Head of caudate nucleus (tissue), 42 donors: ENCODE measurements at places on chromosomes 6 and 20.

DNA sequence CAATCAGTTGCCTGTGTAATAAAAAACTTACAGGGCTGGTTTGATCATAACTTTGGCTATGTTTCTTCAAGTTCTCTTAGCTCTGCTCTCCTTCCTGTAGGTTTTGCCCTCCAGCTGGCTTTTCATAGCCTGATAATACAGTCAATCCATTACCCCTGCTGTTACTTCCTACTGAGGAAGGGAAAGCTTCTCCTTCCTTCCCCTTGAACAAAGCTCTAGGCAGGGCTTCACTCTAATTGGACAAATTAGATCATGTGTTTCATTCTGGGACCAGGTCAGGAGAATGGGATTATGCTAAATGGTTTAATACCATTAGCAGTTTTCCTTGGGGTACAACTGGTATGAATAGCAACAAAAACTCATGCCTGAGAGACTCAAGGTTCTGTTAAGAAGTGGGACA, 106.8 kb upstream of the MCHR2 start:
- DNase-seq: no peak

DNA sequence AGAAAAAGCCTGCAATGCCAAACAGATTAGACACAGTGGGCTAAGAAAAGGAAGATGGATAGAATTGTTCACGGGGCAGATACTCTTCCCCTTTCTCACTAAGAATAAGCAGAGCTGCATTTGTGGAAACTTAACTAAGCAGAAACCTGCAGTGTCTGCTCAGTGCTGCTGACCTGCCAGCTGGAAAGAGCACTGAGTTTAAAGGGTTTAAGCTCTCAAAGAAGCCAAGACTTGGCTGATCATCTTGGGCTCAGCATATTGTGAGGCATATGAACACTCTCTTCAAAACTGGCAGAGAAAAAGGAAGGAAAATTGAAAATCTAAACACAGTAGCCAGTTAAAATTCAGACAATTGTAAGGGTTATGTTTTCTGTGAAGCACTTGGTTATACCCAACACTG, 711.1 kb upstream of the EPHA7 start:
- no peak for DNase-seq

DNA sequence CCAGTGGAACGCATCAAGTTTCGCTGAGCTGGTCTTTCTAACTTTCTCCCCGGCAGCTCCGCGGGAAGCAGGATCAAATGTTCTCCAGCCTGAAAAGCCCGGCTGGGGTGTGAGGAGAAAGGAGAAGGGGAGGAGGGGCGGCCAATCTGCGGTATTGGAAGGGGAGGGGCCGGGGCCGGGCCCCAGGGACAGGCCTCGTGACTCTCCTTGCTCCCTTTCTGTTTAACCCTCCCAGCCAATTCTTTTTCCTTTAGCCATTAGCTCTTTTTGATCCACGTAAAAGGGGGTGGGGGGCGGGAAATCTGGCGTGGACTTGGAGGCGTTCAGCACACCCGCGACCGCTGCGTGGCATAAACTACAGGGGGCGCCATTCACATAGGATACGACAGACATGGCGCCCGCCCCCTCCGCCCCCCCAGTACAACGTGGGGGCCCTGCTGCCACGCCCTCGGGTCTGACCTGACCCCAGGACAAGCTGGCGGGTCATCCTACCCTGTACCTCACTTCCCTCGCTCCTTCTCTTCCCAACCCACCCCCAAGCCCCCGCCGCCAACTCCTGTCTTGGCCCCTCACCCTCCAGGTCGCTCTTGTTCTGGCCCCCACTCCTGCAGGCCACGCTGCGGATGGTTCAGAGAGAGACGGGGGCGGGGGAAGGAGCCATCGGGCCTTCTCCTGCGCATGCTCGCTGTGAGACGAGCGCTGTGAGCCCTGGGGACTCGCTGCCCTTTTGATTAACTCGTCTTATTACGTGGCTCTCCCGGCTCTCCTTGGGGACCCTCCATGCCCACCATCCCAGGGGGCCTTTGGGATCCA, 7.8 kb upstream of the MDGA1 start:
- peak; percentile 67 for DNase-seq

DNA sequence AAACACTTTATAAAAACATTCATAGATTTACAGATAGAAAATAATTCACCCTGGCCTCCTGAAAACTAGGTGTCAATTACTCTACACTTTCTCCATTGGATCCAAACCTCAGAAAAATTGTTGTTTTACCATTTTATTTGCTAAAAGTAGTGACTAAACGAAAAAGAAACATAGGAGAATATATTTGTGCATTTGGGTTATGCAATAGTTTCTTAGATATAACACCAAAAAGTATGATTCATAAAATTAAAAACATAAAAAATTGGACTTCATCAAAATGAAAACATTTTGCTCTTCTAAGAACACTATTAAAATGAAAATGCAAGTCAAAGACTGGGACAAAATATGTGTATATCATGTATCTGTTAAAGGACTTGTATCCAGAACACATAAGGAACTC, 671.3 kb downstream of the MAFB start:
- no peak for DNase-seq

DNA sequence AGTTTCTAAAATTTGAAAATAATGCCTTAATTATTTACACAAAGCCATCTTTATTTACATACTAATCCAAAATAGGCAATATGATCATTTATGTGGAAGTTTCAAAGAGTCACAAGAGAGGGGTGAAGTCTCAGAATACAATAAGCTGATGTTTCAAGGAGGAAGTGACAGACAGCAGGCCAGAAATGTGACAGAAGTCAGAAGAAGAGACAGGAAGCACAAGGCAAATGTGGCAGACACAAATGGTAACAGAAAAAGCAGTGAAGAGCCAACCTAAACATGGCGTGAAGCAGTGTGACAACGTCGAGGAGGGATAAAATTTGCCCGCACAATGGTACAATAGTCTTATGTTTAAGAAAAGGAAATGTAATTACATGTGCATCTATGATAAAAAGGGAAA, 59.8 kb downstream of the SHPRH start:
- no peak for DNase-seq

DNA sequence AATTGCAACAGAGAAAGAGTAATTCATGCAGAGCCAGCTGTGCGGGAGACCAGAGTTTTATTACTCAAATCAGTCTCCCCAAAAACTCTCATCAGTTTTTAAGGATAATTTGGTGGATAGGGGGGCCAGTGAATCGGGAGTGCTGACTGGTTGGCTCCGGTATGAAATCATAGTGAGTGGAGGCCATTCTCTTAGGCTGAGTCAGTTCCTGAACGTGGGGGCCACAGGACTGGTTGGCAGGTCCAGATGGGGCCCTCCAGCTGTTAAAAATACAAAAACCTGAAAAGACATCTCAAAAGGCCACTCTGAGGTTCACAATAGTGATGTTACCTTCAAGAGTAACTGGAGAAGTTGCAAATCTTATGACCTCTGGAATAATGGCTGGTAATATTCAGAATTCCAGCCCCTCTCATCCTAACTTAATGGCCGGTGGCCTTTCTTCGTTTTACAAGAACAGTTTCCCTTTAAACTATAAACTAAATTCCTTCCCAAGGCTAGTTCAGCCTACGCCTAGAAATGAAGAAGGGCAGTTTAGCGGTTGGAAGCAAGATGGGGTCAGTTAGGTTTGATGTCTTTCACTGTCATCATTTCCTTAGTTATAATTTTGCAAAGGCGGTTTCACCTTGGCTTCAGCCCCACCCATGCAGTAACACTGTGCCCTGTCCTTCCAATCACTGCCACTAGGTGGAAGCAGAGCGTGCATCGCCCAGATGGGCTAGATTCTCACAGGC, 6.8 kb upstream of the MICA start:
- DNase-seq: peak; percentile 90

DNA sequence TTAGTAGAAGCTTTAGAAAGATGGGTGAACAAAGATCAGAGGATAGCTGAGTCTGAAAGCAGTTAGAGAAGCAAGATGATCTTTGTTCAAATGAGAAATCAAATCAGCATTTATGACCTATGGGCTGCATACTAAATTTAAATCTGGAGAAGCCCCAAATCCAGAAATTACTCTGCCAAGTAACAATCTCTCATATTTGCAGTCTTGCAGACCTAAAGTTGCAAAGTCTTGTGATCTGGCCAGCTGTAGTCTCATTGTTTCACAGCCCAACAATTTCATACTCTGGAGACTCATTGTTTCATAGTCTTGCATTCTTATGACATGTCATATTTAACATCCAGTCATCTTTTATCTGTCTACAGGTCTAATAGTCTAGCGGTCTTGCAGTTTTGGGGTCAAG, 364.9 kb upstream of the RSPO3 start:
- DNase-seq: no peak

DNA sequence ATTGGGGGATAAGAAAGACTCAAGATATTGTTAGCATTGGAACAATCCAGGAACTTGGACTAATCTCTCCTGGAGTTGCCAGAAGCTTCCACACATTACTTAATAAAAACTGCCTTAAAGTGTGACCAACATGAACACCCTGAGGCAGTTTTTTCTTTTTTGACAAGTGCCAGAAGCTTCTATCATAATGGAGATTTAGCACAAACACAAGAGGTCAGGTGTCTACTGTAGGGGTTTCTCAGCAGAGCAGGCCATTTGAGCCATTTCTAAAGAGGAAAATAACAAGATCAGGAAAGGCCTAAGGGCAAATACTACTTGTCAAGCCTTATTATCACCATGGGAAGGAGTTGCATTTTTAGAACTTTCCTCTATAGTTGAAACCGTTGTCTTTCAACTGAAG, 361.5 kb downstream of the EPM2A start:
- DNase-seq: no peak

- no peak for DNase-seq
These were observed 66.6 kb downstream of the CLVS2 start for GRCh38 chr6:123062670-123063069.

DNA sequence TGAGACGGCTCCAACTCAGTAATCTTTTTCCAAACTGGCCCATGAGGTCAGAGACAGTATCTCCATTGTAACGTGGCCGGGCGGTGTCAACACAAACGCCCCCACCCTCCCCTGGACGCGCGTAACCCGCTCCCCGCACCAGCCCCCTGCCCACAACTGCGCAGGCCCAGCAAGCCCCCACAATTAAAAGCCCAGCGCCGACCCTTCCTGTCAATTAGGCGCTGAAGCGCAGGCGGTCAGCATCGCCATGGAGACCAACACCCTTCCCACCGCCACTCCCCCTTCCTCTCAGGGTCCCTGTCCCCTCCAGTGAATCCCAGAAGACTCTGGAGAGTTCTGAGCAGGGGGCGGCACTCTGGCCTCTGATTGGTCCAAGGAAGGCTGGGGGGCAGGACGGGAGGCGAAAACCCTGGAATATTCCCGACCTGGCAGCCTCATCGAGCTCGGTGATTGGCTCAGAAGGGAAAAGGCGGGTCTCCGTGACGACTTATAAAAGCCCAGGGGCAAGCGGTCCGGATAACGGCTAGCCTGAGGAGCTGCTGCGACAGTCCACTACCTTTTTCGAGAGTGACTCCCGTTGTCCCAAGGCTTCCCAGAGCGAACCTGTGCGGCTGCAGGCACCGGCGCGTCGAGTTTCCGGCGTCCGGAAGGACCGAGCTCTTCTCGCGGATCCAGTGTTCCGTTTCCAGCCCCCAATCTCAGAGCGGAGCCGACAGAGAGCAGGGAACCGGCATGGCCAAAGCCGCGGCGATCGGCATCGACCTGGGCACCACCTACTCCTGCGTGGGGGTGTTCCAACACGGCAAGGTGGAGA, at the start of the genes HSPA1A and HSPA1L:
Gene HSPA1A (plus strand): TSS at position 519 of the 814 bp plus-strand sequence. CDS start 214 bp downstream, at position 733.
Gene HSPA1L (minus strand): TSS at position 259 of the 814 bp plus-strand sequence. CDS start 3,311 bp downstream, outside the sequence.
- DNase-seq: peak; percentile 98

- no peak for DNase-seq
These were observed 3.3 kb downstream of the CEBPB start for GRCh38 chr20:50193836-50194421.

- no peak for DNase-seq
These were observed 244.9 kb downstream of the HIVEP2 start for GRCh38 chr6:142700032-142700431.

GRCh38 chr20:48620507-48621375, 207.1 kb downstream of the PREX1 start:
- peak; percentile 90 for DNase-seq

DNA sequence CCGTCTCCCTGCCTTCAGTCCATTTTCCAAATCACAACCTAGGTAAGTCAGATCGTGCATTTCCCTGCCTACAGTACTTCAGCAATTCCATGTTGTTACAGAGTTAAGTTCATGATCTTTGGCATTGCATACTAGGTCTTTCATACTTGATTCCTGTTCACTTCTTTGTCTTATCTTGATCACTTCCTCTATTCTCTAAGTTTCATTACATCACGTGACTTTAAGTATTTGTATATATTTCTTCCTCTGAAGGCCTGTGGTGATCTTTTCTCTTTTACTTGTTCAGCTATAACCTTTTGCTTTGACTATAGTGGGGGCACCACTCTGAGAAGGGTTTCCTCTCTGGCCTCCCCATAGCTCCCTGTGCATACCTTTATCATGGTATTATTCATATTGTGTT, 100.2 kb downstream of the TRMT11 start:
- DNase-seq: no peak

DNA sequence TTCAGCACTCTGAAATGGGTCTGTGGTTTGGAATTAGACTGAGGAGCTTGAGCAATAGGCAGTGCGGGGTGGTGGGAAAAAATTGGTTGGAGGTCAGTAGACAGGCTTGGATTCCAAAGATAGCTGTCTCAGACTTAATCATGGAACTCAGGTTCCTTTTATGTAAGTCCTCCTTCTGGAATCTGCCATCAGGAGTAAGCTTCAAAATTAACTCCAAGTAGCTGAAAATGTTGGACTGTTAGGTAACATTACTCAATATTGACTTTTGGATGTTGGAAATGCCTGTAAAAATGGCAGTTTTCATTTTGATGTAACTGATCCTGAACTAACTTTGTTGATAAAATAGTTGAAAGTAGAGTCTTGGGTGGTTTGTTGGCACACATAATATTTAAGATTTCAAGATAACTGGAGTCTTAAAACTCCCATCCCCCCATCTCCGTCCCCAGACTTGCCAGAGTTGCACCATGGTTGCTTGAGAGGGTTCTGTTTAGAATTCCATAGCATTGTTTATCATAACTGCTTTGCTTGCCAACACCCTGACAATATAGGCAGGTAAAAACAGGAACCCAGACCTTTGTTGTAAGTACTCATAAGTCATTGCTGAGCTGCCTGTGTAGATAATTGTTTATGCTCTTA, 83.0 kb downstream of the PHF20 start:
- DNase-seq: no peak

DNA sequence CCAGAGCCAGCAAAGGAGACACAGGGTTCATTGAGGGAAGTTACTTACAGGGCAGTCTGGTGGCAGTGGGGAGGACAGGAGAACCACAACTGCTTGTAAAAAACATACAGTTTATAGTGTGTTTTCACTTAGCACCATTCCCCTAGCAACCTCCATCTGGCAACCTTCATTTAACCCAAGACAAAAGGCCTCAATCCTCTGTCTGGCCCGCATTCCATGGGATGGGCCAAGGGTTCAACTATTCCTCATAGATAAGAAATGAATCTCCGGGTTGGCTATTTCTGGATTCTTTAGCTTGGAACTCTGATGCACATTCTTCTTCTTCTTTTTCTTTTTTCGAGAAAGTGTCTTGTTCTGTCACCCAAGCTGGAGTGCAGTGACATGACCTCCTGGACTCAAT, 26.3 kb upstream of the FYN start:
- DNase-seq: no peak

DNA sequence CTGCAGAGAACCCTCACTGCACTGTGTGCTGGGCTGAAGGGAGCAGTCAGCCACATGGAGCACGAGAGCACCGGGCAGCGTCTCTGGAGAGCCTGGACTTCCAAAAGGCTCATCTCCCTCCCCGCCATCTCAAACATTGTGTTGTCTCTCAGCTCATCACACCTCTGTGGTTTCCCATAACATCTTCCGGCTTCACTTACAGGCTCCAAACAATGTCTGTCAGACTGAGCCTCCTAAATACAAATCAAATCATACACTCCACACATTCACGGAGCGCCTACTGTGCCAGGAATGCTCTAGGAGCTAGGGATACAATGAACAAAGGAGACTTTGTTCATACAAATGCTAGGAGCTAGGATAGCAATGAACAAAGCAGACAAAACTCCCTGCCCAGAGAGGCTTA, 398.0 kb downstream of the RNGTT start:
- no peak for DNase-seq
